Left ventricle myocardium inferior (tissue), 1 donor: ENCODE measurements at places on chromosomes 11 and 22. TPM values are rescaled to one million over a fixed set of nuclear protein-coding genes. Genes with fewer than 3 reads are reported as not detected.
A peak's percentile ranks its signal among the peaks of the same experiment; 100 is the strongest.

DNA sequence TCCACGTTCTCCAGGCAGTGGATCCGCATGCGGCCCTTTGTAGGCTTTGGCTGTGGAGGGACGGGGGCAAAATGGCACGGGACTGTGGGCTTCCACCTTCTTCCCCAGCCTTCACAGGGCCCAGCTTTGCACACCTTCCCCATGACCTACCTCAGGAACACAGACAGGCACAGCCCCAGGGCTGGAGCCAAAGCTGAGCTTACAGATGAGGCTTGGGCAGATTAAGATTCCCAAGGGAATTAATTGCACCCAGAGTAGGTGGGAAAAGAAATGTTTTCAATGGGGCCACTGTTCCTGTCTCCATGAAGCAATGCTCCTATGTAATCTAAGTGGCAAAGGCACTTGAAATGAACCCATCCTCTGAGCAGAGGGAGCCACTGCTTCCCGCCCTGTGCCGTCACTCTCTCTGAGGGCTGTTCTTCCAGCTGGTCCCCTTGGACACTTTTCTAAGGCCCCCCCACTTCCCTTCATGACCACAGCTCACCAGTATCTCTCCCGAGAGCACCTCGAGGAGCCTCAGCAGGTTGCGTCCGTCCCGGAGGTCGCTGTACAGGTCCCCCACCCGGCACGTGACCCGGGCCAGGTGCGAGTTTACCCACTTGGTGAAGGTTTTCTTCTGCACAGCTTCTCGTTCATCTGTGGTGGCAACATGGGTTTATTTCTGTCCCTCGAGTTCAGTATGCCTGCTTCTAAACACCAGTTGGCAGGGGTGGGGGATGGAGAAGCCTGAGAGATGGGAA lies 13.5 kb downstream of the SPTBN2 start:
- H3K4me1 ChIP-seq: no peaks in the 10 kb centered on the region
- H3K4me3 ChIP-seq: no peak overlapping the region
- no peak for DNase-seq
- peaks cover 34% of the 10 kb centered on the region for H3K27me3 ChIP-seq
- no peaks in the 10 kb centered on the region for H3K36me3 ChIP-seq
- no peak overlapping the region for H3K27ac ChIP-seq

- no peaks in the 10 kb centered on the region for H3K27me3 ChIP-seq
- DNase-seq: no peak
- H3K36me3 ChIP-seq: peaks cover 19% of the 10 kb centered on the region
- no peak overlapping the region for H3K27ac ChIP-seq
Observed at GRCh38 chr22:25840891-25841290, 98.9 kb downstream of the MYO18B start.

DNA sequence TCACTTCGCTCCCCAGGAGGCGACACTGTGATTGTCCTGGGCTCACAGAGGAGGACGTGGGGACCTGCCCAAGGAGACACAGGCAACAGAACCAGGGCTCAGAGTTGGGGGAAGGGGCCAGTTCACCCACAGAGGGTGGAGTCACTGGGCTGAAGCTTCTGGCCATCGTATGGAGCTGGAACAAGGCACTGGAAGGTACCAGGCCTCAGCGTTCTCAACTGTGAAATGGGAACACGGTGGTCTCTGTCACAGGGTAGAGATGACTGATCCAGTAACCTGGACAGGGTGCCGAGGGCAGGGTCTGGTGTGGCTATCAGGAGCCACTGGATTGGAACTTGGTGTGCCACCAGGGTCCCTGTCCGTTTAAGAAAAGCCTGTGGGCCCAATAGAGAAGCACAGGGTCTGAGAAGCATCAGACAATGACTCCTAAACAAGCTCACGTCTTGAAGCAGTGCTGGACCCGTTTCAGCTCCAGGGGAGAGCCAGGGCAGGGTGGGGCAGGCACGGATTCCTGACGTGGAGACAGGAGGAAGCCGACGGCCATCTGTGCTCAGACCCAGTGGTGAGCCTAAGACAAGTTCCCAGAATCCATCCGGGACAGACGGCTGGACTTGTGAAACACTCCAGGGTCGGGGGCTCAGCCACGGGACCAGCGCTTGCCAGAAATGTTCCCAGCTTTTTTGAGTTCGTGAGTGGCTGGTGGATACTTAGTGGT lies 25.0 kb upstream of the KCNQ1OT1 start:
- H3K4me1 ChIP-seq: peaks cover 25% of the 10 kb centered on the region
- H3K4me3 ChIP-seq: no peak overlapping the region
- peak overlapping the region; percentile 57 for H3K27ac ChIP-seq
- peak; percentile 64 for DNase-seq

GRCh38 chr11:35661534-35661933 lies 1.0 kb upstream of the TRIM44 start:
- no peak for DNase-seq
- H3K4me1 ChIP-seq: peaks cover 36% of the 10 kb centered on the region
- peak overlapping the region; percentile 79 for H3K4me3 ChIP-seq
- peaks cover 6% of the 10 kb centered on the region for H3K36me3 ChIP-seq

GRCh38 chr11:111912535-111912934 lies at the start of gene HSPB2:
TSS of gene HSPB2 (plus strand) at chr11:111912734. CDS start at chr11:111912830, 96 bp downstream.
- peak within 1 kb of the TSS; percentile 77 for H3K4me3 ChIP-seq
- H3K27ac ChIP-seq: peak within 1 kb of the TSS; percentile 99
- peaks cover 15% of the 10 kb centered on the region for H3K27me3 ChIP-seq
- H3K36me3 ChIP-seq: peaks cover 22% of the 10 kb centered on the region
- peaks cover 56% of the 10 kb centered on the region for H3K4me1 ChIP-seq

OR52I2 gene
- not detected for total RNA-seq

DKK3 gene
- 769 TPM for total RNA-seq

JAML gene
- total RNA-seq: 2.9 TPM

SCGB1D2 gene
- total RNA-seq: 1.6 TPM
